Retinal pigment epithelial cell (primary cell): ENCODE measurements at places on chromosomes 12 and 14.

GRCh38 chr14:29710015-29710414, 217.6 kb downstream of the PRKD1 start:
- no peak for DNase-seq

GRCh38 chr14:32407130-32407529, 78.0 kb downstream of the AKAP6 start:
- no peak for DNase-seq

DNA sequence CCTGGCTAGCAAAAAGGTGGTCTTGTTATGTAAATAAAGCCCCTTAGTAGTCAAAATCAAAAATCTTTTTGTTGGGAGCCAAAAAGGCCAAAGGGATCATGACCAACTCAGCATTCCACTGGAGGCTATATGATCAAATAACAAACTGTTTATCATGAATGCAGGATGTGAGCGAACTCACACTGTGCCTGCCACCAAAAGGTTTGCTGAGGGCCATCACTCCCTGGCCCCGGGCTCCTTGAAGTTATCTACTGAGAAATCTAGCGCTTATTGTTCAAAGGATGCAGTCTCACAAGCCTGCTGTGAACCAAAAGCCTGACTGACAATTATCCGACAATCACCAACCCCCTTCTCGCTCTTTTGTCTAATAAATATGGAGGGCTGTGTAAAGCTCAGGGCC, 107.2 kb upstream of the DDHD1 start:
- DNase-seq = no peak

DNA sequence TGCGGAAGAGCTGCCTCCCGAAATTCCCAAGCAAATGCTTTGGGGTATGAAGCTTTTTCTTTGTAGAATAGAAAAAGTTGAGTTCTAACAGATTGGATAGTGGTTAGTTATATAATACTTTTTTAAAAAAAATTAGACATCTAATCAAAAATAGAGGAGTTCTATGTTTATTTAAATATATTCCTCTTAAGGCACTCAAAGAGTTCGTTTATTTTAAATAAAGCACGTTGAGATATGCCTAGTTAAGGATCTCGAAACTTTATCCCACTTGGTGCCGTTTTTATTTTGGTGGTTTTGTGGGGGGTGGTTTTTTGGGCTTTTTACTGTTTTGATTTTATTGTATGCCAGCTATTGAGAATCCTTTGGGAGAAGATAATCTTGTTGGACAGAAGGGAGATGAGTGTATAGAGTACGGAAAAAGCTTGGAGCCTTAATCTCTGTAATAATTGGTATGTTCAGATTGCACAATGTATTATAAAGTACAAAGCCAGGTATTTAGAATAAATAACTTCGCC, 10.7 kb upstream of the SNAPC1 start:
- DNase-seq = no peak

DNA sequence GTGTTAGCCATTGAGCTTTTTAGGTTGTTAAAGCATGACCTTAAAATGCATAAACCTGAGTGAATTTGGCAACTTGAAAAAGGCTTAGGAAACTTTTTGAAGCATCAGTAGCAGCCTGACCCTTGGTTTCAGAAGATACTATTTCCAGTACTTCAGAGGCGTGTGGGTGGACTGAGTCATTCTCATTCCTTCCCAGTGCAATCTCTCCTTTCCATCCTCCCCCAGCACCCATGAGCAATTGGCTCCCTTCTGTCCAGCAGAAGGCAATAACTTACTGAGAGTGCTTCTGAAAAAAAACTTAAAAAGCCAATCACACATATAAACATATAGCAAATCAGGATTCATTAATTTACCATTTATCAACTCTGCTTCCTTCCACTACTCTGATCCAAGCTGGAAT, 299.3 kb upstream of the STXBP6 start:
- no peak for DNase-seq

DNA sequence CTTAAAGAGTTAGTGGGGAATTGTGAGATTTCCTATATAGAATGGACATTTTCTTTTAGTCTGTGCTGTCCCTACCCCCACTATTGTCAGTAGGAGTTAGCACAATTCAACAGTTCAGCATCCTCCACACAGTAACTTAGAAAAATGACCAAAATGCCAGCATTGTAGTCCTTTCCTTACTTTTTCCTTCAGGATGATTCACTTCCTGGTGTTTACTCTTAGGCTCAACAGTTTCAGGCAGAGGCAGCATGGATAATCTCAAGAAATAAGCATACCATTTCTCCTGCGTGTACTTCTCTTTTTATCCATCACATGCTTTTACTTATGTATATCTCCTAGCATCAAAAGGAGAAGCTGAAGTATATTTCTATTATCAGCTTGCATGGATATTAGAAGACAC, 683.4 kb downstream of the SLC16A7 start:
- DNase-seq = peak; percentile 22

DNA sequence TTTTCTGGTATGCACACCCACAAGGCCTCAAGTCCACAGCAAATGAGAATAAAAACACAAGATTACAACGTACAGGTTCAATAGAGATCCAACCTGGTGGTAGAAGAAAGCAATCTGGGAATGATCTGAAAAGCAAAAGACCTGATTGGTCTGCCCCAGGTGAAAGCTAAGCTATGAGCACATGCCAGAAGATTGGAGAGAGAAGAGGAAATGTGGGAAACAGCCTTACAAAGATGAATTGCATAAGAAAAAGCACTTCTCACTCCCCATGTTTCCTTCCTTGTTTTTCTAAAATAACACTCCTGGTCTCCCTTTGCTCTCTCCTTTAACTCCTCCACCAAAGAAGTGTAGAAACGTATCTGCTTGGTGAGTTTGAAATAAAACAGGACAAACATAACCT, 77.3 kb upstream of the ANO6 start:
- DNase-seq = no peak
